ENCODE measurements at places on chromosomes 4 and X. TPM values are rescaled to one million over a fixed set of nuclear protein-coding genes. Genes with fewer than 3 reads are reported as not detected.

DNA sequence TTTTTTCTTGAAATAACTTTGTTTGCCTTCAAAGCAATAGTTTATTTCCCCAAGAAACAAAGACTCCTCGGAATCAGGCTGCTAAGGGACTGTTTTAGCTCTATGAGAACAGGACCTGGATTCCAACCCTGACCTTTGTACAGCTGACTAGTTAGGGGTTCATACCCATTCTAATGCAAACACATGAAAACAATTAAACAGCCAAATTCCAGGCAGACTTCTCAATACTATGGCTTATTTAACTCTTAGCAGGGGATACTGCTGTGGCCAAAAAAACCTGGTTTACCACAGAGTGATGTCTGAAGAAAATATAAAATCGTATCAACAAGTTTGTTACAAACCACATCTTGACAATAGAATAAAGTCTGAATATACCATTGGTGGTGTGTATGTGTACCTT lies 129.6 kb upstream of the INTU start:
- H3K36me3 ChIP-seq: no peaks in the 10 kb centered on the region
- H3K27ac ChIP-seq: no peak overlapping the region
- H3K27me3 ChIP-seq: no peaks in the 10 kb centered on the region
- no peak overlapping the region for H3K4me3 ChIP-seq

DNA sequence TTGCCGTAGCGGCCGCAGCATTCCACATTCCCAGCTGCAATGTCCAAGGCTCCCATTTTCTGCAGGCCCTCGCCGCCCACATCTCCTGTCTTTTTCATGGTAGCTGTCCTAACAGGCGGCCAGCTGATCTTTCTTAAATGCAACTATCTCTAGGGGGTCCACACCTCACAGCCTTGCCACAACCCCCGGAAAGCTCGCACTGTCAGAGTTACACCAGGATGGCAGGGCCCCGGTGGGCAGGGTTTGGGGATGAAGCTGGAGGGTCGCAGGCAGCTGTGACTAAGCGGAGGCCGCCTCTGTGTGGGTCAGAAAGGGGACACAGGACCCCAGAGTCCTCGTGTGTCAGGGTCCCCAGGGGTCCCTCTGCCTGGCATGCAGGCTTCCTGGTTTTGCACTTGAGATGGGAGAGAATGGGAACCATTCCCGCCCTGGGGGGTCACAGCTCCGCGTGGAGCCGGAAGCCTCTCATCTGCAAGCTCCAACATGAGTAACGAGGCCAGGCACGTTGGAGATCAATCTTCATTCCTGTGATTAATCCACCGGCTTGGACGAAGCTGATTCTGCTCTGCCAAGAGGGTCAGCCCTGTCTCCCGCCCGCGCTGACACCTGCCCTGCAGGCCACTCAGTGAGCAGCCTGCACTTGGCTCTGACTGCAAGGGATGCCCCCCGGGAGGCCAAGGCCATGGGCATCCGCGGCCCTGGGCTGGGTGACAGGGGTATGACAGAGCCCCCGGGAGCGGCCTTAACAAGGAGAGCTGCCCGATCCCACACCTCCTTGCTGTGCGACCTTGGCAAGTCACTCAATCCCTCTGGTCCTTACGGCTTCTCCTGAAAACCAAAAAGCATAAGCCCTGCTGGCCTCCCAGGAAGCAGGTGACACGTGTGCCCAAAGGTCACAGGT lies 97.9 kb downstream of the ADRA2C start:
- no peaks in the 10 kb centered on the region for H3K36me3 ChIP-seq
- no peaks in the 10 kb centered on the region for H3K4me1 ChIP-seq
- H3K27ac ChIP-seq: no peak overlapping the region
- no peak overlapping the region for H3K4me3 ChIP-seq
- peaks cover 40% of the 10 kb centered on the region for H3K27me3 ChIP-seq

GRCh38 chr4:11847167-11847566 lies 418.5 kb upstream of the HS3ST1 start:
- no peaks in the 10 kb centered on the region for H3K36me3 ChIP-seq
- no peak for DNase-seq
- H3K27me3 ChIP-seq: no peaks in the 10 kb centered on the region
- no peaks in the 10 kb centered on the region for H3K4me1 ChIP-seq

- peaks cover 30% of the 10 kb centered on the region for H3K4me1 ChIP-seq
- H3K27ac ChIP-seq: peak overlapping the region; percentile 77
- H3K4me3 ChIP-seq: peak overlapping the region; percentile 74
- H3K27me3 ChIP-seq: no peaks in the 10 kb centered on the region
- H3K36me3 ChIP-seq: peaks cover 30% of the 10 kb centered on the region
These were observed 1.7 kb downstream of the MTMR1 start for GRCh38 chrX:150694738-150695410.

DNA sequence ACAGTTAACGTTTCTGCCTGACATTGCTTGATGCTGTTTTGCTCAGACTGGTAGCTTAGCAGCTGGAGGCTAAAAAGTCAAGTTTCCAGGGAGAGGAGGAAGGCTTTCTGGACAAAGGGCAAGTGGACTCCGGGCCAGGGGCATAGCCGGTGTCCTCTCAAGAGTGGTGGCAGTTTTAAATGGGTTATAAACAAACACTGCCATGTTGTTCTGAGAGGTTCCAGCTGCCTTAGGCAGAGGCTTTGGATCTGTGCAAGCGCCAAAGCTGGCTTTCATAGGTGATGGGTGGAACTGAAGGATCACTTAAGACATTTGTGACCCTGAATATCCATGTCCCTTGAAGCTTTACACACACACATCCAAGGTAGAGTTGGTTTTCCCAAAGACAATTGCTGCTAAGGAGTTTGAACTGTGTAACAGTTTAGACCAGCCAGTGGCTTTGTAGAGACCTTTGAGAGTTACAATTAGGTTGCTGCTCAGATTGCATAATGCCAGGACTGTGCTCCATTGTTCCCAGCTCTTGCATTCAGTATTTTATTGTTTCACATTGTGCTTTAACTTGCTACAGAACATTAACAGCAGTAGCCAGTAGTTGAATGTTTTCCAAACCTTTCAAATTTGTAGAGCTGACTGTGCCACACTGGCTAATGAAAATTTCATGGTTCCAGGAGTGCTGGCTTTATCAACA lies 54.1 kb upstream of the AP1S2 start:
- H3K36me3 ChIP-seq: no peaks in the 10 kb centered on the region
- H3K27ac ChIP-seq: no peak overlapping the region
- no peaks in the 10 kb centered on the region for H3K4me1 ChIP-seq
- H3K27me3 ChIP-seq: no peaks in the 10 kb centered on the region

DNA sequence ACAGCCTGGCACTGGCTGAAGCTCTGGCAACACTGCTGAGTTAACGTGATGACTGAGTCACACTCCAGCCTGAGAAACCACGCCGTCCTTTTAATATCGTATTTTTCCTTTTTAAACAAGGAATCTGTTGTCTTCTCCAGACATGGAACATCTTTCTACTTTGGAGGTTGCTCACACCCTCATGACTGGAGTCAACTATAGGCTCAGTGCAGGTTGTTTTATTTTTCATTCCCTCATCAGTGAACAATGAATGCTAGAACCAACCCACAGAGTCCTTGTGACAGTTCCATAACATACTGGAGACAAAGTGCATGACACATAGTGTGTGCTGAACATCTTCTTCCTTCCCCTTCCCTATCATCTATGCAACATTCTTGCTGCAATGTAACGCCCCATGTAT lies 76.8 kb upstream of the CPEB2 start:
- H3K27ac ChIP-seq: no peak overlapping the region
- no peak for DNase-seq

DNA sequence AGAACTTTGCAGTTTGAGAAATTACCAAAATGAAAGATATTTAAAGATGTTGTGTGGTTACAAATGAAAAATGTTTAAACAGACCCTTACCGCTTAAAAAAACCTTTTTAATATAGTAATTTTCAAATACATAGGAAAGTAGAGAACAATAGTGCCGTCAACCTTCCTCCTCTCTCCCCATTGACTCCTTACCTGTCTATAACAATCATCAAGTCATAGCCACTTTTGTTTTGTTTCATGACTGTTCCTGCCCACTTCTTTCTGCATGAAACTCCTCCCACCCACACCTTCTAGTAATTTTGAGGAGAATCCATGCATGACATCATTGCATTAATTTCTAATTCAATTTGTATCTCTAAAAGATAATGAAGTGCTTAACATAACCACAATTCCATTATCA lies 76.5 kb upstream of the ATP8A1 start:
- no peak overlapping the region for H3K4me3 ChIP-seq
- no peak overlapping the region for H3K27ac ChIP-seq
- DNase-seq: no peak
- H3K27me3 ChIP-seq: no peaks in the 10 kb centered on the region
- H3K4me1 ChIP-seq: no peaks in the 10 kb centered on the region

DNA sequence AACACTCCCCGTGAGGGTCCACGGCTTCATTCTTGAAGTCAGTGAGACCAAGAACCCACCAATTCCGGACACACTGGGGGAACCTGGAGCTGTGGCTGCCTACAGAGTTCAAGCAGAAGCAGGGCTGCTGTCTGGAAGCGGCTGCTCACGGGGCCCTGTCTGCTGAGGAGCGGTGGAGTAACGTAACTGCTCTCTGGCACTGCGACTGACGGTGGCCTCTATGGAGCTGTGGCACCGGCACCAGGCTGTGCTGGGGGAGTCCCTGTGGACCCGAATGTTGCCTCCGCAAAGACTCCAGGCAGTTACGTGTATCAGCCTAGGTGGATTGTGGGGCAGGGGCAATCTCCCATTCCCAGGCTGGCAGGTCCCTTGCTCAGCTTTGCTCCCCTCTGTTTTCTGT lies 703.3 kb upstream of the FRG1 start:
- H3K36me3 ChIP-seq: no peaks in the 10 kb centered on the region
- no peak overlapping the region for H3K27ac ChIP-seq

- H3K4me1 ChIP-seq: peaks cover 8% of the 10 kb centered on the region
- DNase-seq: no peak
- no peaks in the 10 kb centered on the region for H3K27me3 ChIP-seq
- no peak overlapping the region for H3K27ac ChIP-seq
These were observed 7.9 kb downstream of the LIAS start for GRCh38 chr4:39466747-39467146.

DNA sequence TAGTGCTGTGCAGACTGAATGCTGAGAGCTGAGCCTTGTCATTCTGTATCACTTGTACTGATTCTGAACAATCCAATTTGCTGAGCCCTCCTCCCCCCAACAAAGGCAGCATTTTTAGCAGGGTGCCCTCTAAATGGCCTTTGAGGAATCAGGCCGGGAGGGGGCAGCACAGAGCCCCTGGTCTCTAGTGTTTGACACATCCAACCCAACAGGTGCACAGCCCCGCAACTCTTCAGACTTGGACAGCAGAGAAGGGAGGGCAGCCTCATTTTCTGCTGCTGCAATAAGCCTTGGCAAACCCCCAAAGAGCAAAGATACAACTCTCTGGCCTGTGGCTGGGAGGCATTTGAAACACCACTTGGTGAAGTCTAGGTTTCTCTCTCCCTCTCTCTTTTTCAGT lies 3.4 kb downstream of the ATP1B4 start:
- peak; percentile 63 for DNase-seq
- no peaks in the 10 kb centered on the region for H3K4me1 ChIP-seq
- H3K27me3 ChIP-seq: peaks cover 44% of the 10 kb centered on the region
- H3K36me3 ChIP-seq: no peaks in the 10 kb centered on the region
- H3K4me3 ChIP-seq: no peak overlapping the region

DNA sequence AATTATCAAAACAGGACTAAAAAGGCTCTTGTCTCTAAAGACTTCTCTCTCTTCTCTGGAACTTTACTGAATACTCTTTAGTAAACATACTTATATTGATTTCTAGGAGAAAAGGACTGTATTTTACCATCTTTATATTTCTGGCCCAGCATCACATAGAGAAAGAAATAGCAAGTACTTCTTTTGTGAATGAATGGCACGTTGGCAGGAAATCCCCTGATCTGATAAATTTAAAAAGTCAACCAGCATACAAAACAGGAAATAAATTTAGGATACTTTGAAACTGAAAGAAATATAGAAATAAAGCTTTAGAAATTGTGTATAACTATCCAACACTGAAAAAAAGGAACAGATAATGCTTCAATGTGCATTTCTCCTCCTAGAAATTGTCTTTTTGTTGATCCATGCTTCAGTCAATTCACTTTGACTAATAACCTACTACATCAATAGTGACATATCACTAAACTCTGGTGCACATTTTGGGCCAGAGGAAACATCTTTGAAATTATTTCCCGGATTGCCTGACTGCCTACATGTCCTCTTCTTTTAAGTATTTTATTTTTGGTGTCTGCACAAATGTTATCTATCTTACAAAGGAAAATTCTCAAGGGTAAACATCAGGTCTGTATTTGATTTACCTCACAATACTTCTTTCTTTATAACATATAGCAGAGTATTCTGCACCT lies 183.5 kb upstream of the FSTL5 start:
- H3K27ac ChIP-seq: no peak overlapping the region
- H3K4me1 ChIP-seq: no peaks in the 10 kb centered on the region
- DNase-seq: no peak
- H3K27me3 ChIP-seq: no peaks in the 10 kb centered on the region
- H3K4me3 ChIP-seq: no peak overlapping the region

DNA sequence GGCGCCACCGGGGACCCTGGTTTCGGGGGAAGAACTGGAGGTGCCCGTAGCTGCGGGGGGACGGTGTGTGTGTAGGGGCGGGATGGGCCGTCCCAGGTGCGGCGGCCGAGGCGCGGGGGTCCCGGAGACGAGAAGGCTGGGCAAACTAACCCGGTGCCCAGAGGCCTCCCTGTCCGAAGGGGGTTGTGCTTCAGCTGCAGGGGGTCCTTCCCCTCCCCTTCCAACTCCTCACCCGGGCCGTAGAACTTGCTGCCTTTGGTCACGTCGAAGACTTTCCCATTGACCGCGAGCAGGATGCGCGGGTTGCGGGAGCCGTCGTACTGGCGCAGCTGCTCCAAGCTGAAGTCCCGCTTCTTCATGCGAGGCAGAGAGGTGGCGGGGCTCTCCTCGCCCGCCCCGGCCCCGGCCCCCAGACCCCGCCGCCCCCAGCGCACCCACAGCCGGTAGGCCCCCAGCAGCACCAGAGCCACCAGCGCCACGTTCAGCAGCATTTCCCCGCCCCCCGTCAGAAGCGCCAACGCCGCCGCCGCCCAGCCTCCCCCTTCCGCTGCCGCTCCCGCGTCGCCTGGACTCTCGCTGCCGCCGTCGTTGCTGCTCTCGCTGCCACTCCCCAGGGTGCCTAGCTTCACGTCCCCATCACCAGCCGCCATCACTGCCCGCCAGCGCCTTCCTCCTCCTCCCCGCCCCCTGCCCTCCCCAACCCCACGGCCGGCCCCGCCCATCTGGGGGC lies at the start of gene PGRMC2:
TSS of gene PGRMC2 (minus strand) at position 673 of the 730 bp plus-strand sequence. CDS start at position 650, 23 bp downstream.
- peaks cover 15% of the 10 kb centered on the region for H3K4me1 ChIP-seq
- peak within 1 kb of the TSS; percentile 89 for H3K27ac ChIP-seq
- peak within 1 kb of the TSS; percentile 78 for H3K4me3 ChIP-seq

GRCh38 chr4:184432127-184432922 lies 42.0 kb downstream of the IRF2 start:
- H3K27ac ChIP-seq: no peak overlapping the region
- no peak overlapping the region for H3K4me3 ChIP-seq
- no peaks in the 10 kb centered on the region for H3K27me3 ChIP-seq

- H3K27ac ChIP-seq: no peak overlapping the region
- H3K4me1 ChIP-seq: no peaks in the 10 kb centered on the region
- no peak for DNase-seq
- H3K4me3 ChIP-seq: no peak overlapping the region
These were observed 61.6 kb upstream of the GPR174 start for GRCh38 chrX:79082899-79083298.

GRCh38 chr4:125505621-125506020 lies 190.9 kb downstream of the FAT4 start:
- H3K4me3 ChIP-seq: no peak overlapping the region
- no peak overlapping the region for H3K27ac ChIP-seq
- no peaks in the 10 kb centered on the region for H3K4me1 ChIP-seq

- no peak overlapping the region for H3K4me3 ChIP-seq
- DNase-seq: no peak
- no peaks in the 10 kb centered on the region for H3K4me1 ChIP-seq
- H3K27me3 ChIP-seq: no peaks in the 10 kb centered on the region
- H3K36me3 ChIP-seq: no peaks in the 10 kb centered on the region
These were observed 38.9 kb upstream of the RBPJ start for GRCh38 chr4:26281881-26282280.

RNF175 gene
- 0.66 TPM for total RNA-seq

FAT4 gene
- 4.6 TPM for total RNA-seq

NAA11 gene
- total RNA-seq: not detected
